OCI-M1 (cell line): ENCODE measurements at places on chromosomes 12 and 14.

- DNase-seq = no peak
Observed at GRCh38 chr12:56001487-56002100, 4.5 kb downstream of the SUOX start.

GRCh38 chr14:103030741-103031565 is 26.4 kb downstream of the CDC42BPB start:
- no peak for DNase-seq

GRCh38 chr12:123187637-123188036 is 36.7 kb upstream of the PITPNM2 start:
- DNase-seq = no peak

- DNase-seq = peak; percentile 88
Observed at GRCh38 chr12:75480469-75480949, at the start of gene GLIPR1. Gene GLIPR1, plus strand, starts transcription at chr12:75480755. Its CDS starts 126 bp downstream, at chr12:75480881.

- DNase-seq = no peak
Observed at GRCh38 chr14:55441286-55441685, 870 bp upstream of the TBPL2 start.

DNA sequence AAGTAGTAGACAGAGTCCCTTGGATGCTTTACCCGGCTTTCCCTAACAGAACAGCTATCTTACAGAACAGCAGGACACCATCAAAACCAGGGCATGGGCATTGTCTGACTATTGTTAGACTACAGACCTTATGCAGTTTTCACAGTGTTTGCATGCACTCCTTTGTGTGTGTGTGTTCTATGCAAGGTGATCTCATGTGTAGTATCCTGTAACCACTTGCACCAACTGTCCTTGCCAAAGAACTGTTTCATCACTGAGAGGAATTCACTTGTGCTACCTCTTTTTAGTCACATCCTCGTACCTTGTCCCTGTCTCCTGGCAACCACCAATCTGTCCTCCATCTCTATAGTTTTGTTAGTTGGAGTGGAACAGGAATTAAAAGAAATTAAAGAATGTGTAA is 183.6 kb upstream of the PZP start:
- no peak for DNase-seq

GRCh38 chr14:61625165-61625564 is 70.1 kb upstream of the HIF1A start:
- DNase-seq = no peak

- DNase-seq = peak; percentile 61
Observed at GRCh38 chr12:1330477-1330827, 263.9 kb downstream of the FBXL14 start.

DNA sequence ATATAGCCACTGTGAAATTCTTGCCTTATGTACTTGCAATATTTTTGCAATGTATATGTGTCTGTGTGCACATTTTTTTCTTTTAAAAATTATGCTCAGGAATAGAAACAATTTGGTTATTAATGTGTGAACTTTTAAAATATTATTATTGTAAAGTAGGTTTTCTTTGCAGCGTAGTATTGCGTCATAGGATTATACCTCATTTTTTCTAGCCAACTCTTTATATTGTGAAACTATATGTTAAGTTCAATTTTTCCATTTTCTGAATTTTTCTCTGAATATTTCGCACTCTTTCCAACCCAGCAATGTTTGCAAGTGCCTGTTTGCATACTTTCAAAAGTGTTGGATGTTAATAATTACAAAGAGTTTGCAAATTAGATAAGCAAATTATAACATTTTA is 471.6 kb upstream of the LMO3 start:
- no peak for DNase-seq

DNA sequence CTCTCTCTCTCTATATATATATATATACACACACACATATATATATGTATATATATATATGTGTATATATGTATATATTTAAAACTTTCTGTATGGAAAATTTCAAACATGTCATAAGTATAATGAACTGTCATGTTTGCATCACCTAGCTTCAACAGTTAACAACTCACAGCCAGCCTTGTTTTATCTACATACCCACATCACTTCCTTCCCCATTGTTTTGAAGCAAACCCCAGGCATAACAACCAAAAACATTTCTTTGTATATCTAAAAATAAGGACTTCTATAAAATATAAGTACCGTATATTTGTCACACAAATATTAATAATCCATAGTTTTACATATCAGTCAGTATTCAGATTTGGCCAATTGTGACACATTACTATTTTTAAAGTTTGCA is 57.4 kb downstream of the PAPOLA start:
- DNase-seq = peak; percentile 41
